RWPE1 (cell line): ENCODE measurements at places on chromosomes 1 and 21.
A peak's percentile ranks its signal among the peaks of the same experiment; 100 is the strongest.

DNA sequence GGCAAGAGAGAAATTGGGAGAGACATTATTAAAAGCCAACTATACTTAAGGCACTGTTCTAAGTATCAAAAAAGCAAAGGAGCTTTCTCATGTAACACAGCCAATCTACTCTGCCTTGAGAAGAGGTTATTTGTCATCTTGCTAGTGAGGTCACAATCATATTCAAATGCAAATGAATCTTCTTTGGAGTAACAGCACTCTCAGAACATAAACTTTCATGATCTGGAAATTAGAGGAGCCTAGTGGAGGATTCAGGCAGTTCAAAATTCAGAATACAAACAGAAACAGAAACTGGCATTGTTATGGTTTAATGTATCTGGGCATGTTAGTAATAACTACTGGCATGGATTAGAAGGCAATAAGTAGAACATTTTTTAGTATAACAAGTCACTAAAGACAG lies 57.4 kb downstream of the ARID4B start:
- no peak for DNase-seq

DNA sequence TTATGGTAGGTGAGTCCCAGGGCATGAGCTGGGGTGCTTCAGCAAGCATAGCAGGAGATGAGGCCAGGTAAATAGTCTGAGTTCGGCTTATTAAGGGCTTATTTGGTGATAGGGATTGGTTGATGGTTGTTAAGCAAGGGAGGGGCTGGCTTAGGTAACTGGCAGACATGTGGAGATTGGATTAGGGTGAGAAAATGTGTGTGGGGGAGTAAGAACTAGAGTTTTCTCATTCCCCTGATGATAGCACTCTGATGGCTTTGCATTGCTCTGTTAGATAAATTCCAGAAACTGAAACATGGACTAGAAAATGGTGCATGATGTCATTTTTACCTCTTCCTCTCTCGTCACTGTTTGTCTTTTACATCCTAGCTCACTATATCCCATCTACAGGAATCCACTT lies 53.6 kb downstream of the FGGY start:
- no peak for DNase-seq

- DNase-seq = no peak
Measured at GRCh38 chr1:103084181-103084580, 24.1 kb downstream of the COL11A1 start.

DNA sequence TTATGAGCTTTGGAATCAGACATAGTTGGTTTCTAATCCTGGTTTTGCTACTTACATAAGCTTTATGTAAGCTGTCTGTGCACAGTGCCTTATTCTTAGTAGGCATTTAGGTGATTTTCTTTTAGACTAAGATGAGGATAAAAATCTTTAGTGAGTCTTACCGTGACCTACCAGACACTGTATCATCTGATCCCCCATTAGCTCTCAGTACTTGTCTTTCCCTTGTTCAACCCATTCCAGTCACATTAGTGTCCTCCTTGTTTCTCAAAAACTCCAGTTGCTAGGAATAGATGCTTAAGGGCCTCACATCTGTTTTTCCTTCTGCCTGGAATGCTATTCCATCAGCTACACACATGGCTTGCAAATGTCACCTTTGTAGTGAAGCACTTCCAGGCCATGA lies 18.8 kb downstream of the PPP1R12B start:
- DNase-seq = no peak

DNA sequence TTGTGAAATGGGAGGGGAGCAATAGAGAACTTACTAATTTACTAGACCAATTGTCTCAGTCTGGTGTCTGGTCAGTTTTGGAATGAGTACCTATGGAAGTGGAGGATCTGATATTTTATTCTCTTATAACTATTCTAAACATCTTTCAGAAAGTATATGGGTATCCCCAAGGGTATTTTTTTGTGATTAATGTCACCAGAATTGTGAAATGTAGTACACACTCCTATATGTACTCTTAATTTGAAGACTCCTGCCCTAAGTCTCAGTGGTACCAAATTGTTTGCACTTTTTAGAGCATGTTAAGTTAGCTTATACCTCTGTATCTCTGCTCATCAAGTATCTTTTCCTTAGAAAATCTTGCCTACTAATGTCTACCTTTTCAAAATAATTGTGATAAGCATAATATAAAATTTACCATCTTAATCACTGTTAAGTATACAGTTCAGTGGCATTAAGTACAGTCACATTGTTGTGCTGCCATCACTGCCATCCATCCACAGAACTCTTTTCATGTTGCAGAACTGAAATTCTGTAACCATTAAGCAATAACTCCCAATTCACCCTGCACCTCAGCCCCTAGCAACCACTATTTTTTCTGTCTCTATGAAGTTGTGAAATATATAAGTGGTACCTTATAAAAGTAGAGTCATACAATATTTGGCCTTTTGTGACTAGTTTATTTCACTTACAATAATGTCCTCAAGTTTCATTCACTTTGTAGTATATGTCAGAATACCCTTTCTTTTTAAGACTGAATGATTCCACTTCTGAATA lies 40.5 kb downstream of the SLC30A7 start:
- no peak for DNase-seq

DNA sequence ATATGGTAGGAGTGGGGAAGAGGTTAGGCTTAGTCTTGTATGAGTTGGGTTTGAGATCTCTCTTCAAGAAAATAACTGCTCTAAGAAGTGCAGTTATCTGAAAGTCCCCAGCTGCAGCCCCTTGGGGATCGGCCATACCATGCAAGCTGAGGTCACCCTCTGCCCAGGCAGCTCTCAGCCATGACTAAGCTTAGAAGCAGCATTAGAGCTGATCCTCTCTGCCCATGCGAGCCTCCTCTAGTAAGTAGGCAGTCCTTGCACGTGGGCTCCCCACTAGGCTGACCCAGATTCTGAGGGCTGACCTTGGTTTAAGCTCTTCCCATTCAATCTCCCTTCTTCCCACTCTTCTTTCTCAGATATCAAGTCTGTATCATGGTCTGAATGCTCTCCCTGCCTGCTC lies 121.0 kb upstream of the UBE2U start:
- DNase-seq = no peak

DNA sequence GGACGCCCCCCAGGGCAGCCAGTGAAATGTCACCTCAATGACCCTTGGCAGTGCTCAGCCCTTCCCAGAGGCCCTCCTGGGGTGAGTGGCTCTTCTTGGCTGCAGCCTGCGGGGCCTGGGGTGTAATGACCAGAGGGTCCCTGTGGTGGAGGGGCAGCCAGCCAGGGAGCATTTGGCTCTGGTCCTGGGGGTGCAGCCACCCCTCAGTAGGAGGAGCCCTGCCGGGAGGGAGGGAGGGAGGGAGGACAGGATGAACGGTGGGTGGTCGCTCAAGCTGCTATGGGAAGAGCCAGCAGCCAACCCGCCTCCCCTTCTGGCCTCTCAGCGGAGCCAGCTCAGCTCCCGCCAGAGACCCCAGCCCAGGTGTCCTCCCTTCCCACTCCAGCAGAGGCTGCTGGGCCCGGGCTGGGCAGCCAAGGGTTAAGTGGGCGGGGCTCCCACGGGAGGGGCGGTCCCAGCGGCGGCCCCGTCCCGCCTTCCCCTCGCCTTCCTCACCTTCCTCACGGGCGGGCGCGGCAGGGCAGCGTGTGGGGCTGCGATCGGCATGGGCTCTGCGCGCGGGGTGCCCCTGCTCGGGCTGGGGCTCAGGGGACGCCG lies 9.0 kb upstream of the PLCH2 start:
- peak; percentile 56 for DNase-seq

- DNase-seq = peak; percentile 8
Measured at GRCh38 chr21:35649186-35649585, 411.1 kb downstream of the SETD4 start.

DNA sequence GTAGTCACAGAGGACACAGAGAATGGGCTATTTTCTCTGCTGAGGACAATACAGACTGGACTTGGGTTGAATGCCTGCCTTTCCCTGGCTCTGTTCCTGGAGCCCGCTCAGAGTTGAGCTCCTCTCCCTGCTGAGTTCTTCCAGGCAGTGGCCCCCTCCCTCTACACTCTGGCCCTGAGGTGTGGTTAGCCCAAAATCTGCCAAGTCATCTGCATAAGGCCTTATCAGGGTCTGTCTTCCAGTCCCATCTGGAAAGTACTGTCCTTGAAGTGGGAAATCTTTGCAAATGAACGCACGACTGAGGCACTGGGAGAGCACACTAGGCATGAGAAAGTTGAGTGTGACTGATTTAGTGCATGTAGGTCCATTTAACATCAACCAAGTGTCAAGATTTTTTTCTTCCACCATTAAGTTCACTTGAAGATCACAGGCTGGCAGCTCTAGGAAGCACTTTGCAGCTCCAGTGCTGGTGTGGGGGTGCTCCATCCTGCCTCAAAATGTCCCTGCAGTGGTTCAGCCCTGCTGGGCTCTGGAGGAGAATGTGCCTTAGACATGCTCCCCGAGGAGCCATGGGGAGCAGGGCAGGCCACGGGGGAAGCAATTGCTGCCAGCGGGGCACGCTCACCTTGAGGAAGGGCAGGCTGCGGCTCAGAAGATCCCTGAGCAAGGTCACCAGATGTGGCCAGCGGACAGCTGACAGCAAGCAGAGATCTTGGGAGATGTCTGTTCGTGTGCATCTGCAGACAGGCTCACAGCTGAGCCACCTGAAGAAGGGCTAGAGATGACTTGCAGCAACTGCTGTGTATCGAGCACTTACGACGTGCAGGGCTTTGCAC lies 41.5 kb downstream of the IER5 start:
- DNase-seq = no peak

DNA sequence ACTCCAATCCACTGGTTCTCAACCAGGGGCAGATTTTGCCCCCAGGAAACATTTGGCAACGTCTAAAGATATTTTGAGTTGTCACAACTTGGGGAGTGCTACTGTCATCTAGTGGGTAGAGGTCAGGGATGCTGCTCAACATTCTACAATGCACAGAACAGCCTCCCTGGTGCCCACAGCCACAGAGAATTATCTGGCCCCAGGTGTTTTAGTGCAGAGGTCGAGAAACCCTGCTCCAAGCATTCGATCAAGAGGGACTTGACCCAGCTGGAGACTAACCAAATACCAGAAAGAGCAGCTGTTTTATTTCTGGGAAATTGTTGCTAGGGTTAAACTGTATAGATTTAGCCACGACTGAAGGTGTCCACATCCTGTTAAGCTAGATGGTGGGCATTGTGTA lies 19.2 kb downstream of the CD247 start:
- no peak for DNase-seq

DNA sequence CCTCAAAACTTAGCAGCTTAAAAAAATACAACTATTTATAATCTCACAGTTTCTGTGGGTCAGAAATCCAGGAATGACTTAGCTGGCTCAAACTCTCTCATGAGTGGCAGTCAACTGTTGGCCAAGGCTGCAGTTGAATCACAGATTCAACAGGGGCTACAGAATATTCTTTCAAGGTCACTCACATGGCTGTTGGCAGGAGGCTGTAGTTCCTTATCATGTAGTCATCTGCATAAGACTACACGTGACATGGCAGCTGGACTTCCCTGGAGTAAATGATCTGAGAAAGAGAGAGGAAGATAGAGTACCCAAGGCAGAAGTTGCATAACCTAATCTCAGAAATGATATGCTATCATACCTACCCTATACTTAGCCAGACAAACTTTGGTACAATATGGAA lies 75.2 kb upstream of the TSPAN2 start:
- DNase-seq = no peak

- DNase-seq = no peak
Measured at GRCh38 chr1:50123071-50123470, 14.4 kb downstream of the ELAVL4 start.

DNA sequence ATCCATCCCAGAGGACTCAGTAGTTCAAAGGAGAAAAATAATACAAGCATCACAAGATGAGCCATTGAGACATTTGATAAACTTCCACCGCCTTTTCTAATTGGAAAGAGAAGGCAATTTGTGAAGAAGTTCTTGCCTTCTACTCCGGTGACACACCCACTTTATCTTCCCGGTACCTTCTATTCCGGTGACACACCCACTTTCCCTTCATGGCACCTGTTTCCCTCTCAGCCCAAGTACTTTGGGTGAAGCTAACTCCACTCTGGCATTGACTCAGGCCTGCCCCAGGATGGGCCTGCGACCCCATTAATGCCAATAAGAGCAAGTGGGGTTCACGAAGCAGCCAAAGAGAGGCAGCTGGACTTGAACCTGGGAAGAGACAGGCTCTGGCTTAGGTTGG lies 38.2 kb downstream of the CLDN14 start:
- DNase-seq = no peak

DNA sequence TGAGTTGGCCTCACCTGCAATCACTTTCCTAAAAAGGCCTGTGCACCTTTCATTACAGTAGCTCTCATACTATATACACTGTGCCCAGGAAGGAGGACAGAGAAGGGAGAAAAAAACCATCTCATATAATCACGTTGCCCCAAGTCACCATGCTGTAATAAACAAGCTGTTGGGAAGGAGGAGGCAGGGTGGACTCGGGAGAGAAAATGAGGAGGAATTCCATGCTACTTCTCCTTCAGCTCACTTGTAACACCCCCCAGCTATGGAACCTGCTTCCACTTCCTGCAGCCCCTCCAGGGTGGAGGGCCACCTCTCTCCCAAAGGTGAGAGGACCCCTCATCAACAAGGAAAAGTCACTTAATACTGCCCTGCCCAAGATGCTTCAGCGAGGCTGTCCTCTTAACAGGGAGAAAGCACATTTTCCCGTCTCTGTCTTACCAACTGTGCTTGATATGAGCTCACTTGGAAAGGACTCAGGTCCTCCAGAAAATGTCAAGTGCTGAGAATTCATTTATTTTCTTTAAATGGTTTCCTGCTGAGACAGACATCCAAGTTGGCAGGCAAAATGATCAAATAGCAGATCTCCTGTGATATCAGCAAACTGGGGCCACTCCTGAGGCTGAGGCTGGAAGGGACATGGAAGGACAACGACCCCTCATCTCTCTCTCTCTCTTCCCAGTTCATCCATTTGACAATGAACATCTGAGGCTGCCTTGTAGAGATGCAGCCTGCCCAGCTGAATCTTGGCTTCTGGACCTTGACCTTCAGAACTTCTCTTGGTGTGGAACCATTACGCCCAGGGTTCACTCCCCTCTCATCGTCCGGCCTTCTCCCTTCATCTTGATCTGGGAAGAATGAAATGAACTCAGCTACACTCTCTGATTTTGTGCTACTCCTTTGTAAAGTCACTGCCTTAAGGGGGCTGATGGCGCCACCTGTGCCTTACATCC lies 54.0 kb downstream of the CAPN9 start:
- DNase-seq = no peak

- no peak for DNase-seq
Measured at GRCh38 chr1:17149771-17150170, 30.5 kb upstream of the PADI2 start.

DNA sequence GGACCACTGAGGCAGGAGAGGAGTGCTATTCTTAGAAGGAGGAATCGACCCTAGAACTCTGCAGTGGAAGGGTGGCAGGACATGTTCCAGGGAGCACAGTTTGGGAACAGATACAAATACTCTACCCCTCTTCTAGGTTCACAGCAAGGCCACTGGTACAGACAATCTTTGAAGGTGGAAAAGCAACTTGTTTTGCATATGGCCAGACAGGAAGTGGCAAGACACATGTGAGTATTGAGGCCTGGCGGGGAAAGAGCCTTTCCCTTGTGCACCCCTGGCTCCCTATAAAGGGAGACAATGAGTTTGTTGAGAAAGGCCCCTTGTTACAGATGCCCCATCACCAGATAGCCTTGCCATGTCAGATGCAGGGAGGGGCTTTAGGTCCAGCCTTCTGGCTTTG lies 17.8 kb downstream of the KIF2C start:
- no peak for DNase-seq

- no peak for DNase-seq
Measured at GRCh38 chr1:210905365-210905904, 228.5 kb downstream of the KCNH1 start.
